Stimulated activated CD4-positive, alpha-beta T cell treated with anti-CD3 and anti-CD28 coated beads, TNF-alpha, amount 100 ng/mL, for 48 hours (primary cell): ENCODE measurements at places on chromosomes 12 and 14.

- DNase-seq: no peak
Measured at GRCh38 chr12:88576866-88577265, 3.4 kb downstream of the KITLG start.

DNA sequence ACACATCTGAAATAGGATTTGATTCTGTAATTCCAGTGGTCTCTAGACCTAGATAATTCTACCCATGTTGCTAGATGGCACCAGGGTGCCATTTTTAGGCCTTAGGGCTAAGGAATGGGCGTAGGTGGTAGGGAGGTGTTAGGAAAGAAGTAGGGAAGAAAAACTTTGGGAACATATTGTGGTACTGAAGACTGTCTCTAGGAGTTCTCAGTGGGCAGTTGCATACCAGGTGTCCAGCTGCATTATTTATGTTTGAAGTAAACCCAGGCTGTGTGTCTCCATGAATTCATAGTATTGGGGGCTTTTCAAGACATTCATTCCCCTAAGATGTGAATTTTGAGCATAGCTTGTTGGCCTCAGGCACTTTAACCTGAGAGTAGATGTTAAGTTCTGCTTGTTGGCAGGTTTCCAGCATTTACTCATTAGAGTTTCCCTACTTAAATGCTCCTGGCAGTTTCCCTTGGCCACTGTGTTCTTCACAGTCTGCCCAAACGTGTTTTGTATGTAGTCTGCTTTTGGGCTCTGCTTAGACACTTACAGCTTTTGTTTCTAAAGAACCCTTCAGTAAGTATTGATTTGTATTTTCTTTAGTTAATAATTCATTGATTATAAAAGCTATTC lies 31.5 kb upstream of the CCT2 start:
- no peak for DNase-seq

DNA sequence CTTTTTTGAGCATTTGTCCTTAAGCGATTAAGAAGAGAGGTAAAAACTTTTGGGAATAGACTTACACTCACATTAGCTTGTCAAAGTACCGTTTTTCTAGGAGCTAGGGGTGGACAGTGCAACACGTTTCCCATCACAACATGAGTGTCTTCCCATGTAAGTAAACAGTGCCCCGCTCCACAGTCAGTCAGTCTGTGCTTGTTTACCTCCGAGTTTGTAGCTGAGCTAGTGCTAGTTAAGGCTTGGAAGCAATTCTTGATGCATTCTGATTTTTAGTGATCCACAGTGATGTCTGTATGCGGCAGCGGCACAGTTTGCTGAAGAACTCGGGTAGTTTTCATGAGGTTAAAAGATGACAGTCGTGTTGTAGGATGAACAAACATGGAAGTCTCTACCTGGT lies 941 bp downstream of the ZDHHC17 start:
- DNase-seq: peak; percentile 3

GRCh38 chr12:54628186-54628846 lies 6.4 kb downstream of the LACRT start:
- DNase-seq: no peak

DNA sequence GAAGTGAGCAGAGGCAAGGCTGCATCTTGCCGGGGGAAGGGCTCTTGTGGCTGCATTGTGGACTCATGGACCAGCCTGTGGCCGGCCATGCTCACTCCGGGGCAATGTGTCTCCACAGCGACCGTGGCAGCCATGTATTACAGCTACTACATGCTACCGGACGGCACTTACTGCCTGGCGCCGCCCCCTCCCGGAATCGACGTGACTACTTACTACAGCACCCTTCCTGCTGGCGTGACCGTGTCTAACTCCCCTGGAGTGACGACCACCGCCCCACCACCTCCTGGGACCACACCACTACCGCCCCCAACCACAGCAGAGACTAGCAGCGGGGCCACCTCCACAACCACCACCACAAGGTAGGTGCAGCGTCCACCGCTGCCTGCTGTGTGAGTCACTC lies 42.1 kb downstream of the SFSWAP start:
- no peak for DNase-seq

GRCh38 chr12:123089631-123090353 lies 61.1 kb downstream of the PITPNM2 start:
- DNase-seq: no peak

DNA sequence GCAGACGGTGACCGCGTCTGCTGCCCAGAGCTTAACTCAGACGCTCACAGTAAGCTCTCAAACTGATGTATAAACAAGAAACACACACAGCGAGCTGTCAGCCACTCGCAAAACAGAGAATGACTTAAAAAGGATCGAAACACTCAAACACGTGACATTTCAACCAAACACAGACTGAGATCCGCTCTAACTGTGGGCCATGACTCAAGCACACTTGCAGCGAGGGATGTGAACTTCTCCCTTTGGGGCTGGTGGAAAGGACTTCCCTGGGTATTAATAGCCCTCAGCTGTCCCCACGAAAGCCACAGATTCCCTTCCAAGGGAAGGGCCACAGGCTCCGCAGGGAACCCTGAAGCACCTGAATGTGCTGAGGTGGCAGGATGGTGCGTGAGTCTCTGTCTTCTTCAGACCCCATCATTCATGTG lies 29.1 kb downstream of the CCDC88C start:
- no peak for DNase-seq

- DNase-seq: no peak
Measured at GRCh38 chr14:81172353-81172752, 48.4 kb downstream of the GTF2A1 start.

- DNase-seq: no peak
Measured at GRCh38 chr12:66144791-66145754, 14.5 kb upstream of the LLPH start.

- DNase-seq: no peak
Measured at GRCh38 chr12:132505105-132505851, 15.3 kb downstream of the FBRSL1 start.

DNA sequence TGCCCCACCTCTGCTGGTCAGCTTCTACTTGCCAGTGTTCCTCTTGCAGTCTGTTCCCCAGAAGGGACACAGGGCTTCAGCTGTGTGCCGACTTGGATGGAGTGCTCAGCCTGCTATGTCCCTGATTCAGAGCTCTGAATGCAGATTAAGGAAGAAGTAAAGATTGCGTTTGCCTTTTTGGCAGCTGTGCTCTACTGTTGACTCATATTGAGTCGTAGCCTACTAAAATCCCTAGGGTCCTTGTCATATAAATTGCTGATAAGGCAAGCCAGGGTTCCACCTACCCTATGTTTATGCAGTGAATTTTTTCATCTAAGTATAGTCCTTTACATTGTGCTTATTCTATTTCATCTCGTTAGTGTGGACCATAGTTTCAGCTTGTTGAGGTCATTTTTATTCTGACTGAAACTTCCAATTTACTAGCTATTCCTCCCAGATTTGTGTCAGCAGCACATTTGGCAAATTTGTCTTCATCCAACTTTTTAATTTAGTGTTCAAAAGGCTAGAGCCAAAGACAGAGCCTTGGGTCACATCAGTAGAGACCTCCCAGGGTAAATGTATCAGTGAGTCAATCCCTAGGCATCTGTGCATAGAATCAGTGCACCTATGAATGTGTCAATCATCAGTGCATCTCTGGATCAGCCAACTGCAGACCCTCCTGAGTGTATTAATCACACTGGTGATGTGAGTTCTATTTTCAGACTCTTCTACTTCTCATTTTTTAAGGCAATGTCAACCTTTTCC lies 31.9 kb downstream of the CACNA1C start:
- DNase-seq: no peak

GRCh38 chr14:38723959-38724358 lies 379.1 kb downstream of the SEC23A start:
- no peak for DNase-seq
